ENCODE measurements at places on chromosomes 12 and 14.

GRCh38 chr12:49990273-49990672 is 17.5 kb downstream of the AQP6 start:
- DNase-seq, result peak; percentile 52

DNA sequence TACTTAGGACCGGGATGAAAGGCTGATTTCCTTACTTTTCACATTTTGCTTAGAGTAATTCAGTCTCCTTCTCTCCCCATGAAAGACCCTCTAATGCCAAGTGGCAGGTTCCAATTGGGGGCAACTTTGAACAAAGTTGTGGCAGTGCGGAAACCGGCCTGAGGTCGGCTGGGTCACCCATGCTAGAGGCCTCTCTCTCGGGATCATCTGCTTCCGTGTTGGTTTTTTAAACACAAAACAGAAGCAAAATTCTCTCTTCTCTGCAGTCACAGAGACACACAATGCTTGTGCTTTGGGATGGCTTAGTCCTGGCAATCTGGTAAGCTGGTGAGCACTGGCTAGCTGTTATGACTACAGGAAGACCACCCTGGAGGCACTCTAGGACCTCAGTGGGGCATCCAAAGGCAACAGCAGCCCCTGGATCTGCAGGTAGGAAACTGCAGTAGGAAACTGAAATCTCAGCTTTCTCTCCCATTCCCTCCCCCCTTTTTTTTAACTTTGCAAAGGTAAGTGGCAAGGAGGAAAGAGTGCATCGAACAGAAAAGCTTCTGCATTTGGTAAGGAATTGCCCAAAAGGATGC is 102.1 kb downstream of the BCL11B start:
- DNase-seq, result no peak

DNA sequence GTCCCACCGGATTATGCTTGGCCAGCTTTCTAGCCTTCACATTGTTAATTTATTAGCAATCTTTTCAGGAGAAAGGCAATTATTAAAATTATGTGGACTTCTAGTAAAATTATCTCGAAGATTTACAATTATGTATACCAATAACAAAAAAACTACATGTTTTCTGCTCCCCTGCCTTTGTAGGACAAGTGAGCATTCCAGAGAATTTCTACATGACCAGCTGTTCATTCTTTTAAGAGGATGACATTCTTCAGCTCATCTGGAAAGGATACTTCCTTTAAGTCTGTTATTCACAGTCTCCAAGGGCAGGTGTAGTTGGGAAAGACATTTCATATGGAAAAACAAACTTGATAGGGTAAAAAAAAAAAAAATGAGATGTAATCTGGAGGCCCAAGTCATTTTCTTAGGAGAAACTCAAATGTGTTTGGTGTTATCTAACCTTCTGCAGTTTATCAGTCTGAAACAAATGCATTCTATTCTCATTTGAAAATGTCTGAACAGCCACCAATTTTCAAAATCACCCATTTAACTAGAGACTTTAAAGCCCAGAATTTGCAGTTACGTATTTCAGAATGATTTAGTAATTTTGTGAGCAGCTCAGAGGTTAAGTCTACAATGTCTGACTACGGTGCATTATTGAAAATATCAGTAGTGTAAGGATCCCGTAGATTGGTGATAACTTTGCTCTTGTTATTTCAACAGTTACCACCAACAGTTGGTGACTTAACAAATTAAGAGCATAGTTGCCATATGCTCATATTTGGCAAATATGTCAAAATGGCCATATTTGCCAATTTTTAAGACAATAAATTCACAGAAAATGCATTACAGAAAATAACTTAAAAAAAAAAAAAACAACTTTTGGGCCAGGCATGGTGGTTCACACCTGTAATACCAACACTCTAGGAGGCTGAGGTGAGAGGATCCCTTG is 1.8 kb upstream of the PHLDA1 start:
- DNase-seq, result no peak

DNA sequence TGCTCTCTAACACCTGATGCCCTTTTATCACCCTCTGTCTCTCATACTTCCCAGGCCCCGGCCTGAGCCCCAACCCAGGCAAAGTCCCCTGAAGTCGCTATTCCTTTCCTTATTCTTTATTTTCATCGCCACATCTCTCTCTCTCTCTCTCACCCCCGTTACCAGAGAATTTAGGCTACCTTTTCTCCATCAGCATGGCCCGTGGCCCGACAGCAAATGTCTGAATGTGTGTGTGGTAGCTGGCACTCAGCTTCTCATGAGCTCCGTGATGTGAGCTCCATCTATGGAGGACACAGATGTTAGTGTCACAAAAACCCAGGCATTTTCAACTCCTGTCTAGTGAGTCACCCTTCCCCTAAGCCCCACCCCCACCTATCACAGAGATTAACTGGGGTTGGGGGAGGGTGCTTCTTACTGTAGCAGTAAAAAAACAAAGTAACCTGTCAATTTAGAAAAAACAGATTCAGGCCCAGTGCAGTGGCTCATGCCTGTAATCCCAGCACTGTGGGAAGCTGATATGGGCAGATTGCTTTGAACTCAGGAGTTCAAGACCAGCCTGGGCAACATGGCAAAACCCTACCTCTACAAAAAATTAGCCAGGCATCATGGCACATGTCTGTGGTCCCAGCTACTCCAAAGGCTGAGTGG is 53.8 kb downstream of the VCPKMT start:
- DNase-seq, result peak; percentile 63

- no peak for DNase-seq
Observed at GRCh38 chr14:68135566-68135965, 316.0 kb downstream of the RAD51B start.

DNA sequence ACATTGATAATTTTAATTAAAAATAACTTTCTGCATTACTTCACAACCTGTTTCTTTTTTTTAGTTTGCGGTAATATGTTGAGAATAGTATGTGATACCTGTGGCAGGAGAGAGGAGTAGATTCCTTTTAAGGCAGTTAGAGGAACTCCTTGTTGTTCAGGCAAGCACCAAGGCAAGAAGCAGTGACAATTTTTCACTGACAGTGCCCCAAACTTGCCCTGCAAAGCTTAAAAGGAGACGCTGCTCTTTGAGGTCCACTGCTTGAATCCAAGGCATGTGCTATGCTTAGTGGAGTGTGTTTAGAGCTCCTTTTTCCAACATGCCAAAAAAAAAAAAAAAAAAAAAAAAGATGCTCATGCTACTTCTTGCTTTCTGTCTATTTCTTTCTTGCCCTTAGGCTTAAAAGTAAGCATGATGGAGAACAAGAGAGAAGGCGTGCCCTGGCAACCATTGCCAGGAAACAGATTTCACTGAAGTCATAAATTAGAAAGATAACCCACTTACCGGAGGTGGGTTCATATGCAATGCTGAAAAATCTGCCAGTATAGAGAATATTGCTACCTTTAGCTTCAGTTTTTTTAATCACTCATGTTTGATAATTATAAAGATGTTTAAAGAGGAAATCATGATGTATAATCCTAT is 58.3 kb upstream of the DYRK2 start:
- no peak for DNase-seq

GRCh38 chr14:99352688-99353280 is 80.8 kb upstream of the BCL11B start:
- DNase-seq, result no peak

DNA sequence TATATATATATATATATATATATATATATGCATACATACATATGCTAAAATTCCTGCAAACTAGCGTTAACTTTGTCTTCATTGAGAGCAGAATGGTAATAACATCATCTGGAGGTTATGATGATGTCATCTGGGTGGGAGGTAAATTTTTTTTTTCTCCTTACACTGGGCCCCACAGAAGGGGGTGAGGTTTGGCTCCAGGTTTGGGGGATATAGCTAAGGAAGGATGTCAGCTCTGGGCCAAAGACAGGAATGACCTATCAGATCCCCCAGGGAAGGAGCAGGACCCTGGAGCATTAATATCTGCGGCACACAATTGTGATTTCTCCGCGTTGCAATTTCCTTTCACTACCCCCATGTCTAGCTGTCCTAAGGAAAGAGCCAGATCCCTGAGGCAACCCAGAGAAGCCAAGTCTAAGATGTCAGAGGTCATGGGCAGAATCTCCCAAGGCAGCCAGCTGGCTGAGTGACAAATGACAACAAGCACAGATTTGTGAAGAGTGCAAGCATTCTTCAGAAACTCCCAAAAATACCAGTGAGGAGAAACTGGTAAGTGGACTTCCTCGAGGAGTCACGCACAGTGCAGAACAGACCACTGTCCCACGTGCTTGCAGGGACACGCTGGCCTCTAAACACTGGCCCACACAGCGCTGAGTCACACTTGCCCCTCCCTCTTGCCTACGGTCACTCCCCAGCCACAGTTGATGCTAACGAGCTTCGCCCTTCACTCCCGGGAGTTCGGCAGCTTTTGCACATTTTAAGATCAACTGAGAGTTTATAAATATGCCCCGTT is 9.9 kb downstream of the UBC start:
- DNase-seq, result peak; percentile 96

GRCh38 chr14:89926694-89927093 is 27.8 kb downstream of the EFCAB11 start:
- no peak for DNase-seq

GRCh38 chr12:65596514-65597091 is 227.7 kb upstream of the HMGA2 start:
- DNase-seq, result no peak

DNA sequence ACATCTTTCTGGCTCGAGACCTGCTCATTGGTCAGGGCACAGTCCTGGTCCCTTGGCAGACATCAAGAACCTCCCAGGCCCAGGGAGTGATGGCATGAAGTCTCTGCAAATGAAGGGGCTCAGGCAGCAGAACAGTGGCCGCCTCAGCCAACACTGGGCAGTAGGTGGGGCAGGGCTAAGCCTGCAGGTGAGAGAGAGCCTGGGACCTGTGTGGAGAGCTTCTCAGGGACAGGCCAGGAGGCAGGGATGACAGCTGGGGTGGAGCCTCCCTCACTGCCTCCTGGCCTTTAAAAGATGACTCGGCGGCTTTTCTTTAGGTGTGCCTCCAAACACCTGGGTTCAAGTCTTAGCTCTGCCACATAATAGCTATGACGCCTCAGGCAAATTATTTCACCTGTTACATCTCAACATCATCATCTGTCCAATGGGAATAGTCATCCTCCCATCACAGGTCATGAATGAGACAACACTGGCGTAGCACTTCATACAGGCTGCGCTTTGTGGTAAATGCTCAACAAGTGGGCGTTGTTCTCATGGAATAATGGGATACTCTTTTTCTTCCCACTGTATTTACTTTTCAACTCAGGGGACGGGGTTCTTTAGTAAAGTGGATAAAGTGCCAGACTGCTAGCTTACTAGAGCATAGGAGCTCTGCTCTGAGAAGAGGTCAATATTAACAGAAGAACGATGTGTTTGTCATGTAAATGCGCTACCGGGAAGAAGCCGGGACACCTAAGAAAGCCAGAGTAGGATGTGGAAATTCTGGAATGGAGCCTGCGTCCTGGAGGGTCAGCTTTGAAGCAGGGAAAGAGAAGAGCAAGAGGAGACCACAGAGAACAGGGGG is 277.4 kb downstream of the FOXN3 start:
- DNase-seq, result no peak

- no peak for DNase-seq
Observed at GRCh38 chr14:21703357-21704326, 30.0 kb upstream of the OR4E1 start.

- no peak for DNase-seq
Observed at GRCh38 chr12:6790496-6791150, 1.3 kb downstream of the CD4 start.

GRCh38 chr12:119229837-119230236 is 51.1 kb downstream of the HSPB8 start:
- no peak for DNase-seq

DNA sequence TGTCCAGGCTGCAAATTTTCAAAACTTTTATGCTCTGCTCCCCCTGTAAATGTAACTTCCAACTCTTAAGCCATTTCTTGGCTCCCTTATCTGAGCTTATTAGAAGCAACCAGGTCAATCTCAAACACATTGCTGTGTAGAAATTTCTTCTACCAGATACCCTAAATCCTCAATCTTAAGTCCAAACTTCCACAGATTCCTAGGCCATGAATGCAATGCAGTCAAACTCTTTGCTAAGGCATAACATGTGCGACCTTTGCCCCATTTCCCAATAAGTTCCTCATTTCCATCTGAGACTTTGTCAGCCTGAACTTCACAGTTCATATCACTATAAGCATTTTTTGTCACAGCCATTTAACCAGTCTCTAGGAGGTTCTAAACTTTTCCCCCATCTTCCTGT is 64.5 kb downstream of the TMTC3 start:
- DNase-seq, result peak; percentile 33

- DNase-seq, result no peak
Observed at GRCh38 chr12:125093681-125094330, 28.6 kb downstream of the AACS start.

- DNase-seq, result no peak
Observed at GRCh38 chr12:127592245-127592644, 674.7 kb upstream of the TMEM132C start.

DNA sequence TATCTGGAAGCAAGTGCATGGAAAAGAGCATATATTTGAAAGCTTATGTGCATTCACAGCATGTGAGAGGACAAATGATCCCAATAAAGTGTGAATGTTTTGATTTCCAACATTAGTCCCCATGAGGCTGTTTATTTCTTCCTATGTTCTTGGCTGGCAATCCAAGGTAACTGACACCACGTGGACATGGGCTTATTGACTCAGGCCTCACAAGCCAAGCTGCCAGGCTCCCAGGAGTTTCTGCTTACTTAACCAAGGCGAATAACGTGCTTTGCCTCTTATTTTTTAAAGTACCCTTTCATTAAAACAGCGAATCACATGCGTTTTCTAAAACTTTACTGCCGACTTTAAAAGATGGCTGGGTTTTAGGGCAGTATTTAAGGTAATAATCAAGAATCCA is 441.7 kb downstream of the FUT8 start:
- no peak for DNase-seq

DNA sequence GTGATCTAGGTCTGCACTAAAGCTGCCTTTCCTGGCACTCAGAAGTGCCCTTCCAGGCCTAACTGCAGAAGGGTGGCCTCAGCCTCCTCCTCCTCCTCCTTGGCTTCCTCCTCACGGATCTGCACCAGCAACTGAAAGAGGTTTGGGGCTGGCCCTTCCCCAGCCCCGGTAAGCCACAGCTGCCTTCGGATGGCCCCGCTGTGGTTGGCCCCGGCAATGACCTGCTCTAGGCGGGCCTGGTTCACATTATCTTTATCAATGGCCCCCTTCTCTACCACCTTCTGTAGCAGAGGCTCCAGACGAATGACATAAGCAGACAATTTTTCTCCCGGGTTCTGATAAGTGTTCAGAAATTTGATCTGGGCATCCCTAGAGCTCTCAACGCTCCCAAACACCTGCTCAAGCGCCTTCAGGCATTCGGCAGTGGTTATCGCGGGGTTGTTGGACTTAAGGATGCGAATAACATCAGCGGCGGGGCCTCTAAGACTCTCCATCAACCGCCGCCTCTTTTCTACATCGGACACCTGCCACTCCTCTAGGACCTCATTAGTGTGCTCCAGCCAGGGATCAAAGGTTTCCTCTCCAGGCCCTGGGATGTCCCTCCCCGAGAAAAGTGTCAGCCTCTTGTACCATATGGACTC is 1.5 kb downstream of the PNMA1 start:
- DNase-seq, result peak; percentile 54

DNA sequence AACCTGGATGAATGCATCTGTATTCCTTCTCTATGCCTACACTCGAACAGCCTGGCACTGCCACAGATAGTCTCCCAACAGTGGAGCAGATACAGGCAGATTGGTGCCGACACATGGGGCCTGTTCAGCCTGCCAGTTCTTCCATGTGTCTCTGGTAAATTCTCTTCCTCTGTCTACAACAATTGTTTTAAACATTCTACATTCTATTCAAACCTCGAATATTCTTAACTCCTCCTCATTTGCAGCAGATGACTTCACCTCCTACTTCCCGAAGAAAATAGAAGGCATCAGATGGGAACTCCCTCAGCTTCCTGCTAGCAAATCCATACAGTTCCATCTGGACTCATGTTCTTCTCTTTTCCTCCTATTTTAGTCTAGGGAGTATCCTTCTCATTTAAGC is 43.1 kb upstream of the OTOGL start:
- DNase-seq, result no peak

All from suppressor macrophage treated with lipopolysaccharide for 1 hour (primary cell).